ENCODE measurements at places on chromosomes 7 and 10.

GRCh38 chr10:69362471-69362954 lies 54.2 kb downstream of the TACR2 start:
- DNase-seq: no peak

DNA sequence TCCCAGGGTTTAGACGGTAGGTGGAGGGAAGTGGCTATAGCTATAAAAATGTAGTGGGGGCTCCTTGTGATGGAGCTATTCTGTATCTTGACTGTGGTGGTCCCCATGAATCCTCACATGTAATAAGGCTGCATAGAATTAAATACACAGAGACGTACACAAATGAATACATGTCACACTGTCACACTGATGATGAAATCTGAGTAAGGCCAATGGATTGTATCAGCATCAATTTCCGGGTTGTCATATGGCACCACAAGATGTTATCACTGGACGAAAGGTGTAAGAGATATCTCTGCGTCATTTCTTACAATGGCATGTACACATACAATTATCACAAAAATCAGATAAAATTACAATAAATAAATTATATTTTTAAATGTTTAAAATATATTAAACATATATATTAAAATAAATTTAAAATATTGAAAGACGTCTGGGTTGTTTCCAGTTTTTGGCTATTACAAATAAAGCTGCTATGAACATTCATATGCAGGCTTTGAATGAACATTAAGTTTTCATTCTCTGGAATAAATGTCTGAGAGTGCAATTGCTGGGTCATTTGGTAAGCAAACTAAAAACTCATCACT lies 38.1 kb downstream of the LEP start:
- no peak for DNase-seq

- no peak for DNase-seq
These were observed 262.2 kb downstream of the ADARB2 start for GRCh38 chr10:1475098-1475591.

GRCh38 chr10:69065406-69066361 lies 22.2 kb upstream of the SRGN start:
- DNase-seq: no peak

GRCh38 chr10:69317175-69317604 lies 38.9 kb downstream of the HK1 start:
- DNase-seq: no peak

GRCh38 chr10:3672220-3672619 lies 112.8 kb downstream of the KLF6 start:
- no peak for DNase-seq

DNA sequence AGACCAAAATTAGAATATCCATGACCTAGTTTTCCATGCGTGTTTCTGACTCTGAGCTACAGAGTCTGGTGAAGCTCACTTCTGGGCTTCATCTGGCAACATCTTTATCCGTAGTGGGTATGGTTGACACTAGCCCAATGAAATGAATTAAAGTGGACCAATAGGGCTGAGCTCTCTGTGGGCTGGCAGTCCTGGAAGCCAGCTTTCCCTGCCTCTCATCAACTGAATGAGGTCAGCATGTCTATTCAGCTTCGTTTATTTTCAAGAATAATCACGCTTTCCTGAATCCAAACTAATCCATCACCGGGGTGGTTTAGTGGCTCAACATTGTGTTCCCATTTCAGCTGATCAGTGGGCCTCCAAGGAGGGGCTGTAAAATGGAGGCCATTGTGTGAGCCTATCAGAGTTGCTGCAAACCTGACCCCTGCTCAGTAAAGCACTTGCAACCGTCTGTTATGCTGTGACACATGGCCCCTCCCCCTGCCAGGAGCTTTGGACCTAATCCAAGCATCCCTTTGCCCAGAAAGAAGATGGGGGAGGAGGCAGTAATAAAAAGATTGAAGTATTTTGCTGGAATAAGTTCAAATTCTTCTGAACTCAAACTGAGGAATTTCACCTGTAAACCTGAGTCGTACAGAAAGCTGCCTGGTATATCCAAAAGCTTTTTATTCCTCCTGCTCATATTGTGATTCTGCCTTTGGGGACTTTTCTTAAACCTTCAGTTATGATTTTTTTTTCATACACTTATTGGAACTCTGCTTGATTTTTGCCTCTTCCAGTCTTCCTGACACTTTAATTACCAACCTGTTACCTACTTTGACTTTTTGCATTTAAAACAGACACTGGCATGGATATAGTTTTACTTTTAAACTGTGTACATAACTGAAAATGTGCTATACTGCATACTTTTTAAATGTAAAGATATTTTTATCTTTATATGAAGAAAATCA lies 35.5 kb downstream of the CAV1 start:
- no peak for DNase-seq

GRCh38 chr7:77265666-77266065 lies 66.0 kb upstream of the FGL2 start:
- DNase-seq: no peak

DNA sequence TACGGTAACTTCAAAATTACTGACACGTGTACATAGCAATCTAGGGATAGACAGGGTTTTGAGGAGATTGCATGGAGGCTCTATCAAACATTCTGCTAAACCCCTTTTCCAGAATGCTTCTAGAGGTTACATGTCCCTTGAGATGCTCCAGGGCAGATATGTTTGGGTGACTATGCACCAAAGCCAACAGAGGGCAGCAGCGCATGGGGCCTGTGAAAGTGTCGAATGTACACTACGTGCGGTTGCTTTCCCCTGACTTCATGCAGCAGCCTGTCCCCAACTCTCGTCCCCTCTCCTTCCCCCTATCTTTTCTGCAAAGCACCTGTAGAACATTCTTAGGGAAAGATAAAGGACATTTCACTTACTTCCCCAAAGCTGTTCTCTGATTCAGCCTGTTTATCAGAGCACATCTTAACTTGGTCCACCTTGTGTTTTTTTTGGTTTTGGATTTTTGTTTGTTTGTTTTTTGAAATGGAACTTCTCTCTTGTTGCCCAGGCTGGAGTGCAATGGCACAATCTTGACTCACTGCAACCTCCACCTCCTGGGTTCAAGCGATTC lies 90.2 kb downstream of the UBE3C start:
- DNase-seq: no peak

DNA sequence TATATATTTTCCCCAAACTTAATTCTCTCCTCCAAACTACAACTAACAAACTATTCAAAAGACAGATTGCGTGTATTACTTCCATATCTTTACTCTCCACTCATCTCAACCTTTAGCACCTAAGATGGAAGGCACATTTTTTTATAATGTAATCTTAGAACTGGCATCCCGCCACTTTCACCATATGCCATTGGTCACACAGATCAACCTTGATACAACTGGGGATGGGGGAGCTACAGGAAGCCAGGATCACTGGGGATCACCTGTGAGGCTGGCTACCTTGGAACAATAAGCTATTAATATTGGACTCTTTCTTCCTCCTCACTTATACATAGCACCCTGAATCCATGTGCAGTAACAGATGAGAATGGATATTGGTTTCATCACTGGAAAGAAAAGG lies 469.6 kb upstream of the LRRN3 start:
- no peak for DNase-seq

- DNase-seq: no peak
These were observed 71.8 kb downstream of the PFKFB3 start for GRCh38 chr10:6274484-6274883.

DNA sequence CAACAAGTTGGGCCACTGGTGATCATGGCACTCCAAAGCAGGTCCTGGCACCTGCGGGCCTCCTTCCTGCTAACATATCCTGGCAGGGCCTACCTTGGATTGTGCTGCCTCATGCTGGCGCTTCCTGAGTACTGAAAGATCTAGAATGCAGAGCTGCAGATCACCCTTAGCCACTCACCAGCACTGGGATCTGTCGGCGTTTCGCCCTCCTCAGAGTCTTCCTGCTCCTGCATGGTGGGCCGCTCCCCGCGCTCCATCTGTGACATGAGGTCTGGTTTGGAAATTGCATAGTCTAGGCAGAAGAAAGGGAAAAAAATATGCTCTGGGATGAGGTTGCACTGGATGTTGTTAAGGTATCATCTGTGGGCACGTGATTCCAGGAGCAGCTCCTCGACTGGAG lies 10.0 kb downstream of the ZNF777 start:
- no peak for DNase-seq

DNA sequence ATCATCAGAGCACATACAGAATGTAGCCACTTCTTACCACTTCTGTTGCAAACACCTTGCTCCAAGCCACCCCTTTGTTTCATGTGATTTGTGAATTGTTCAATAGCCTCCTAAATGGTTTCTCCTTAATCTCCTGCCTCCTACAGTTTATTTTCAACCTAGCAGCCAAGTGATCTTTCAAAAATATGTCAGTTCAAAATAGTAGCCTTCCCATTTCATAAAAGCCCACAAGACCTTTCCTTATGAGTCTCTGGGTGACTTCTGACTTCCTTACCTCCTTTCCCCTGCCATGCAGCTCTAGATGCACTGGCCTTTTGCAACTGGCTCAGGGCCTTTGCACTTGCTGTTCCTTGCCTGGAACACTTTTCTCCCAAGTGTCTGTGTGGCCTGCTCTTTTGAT lies 4.8 kb downstream of the MINDY4 start:
- no peak for DNase-seq

GRCh38 chr10:11009471-11010308 lies 8.0 kb upstream of the CELF2 start:
- no peak for DNase-seq

- DNase-seq: no peak
These were observed 114.0 kb downstream of the WDR37 start for GRCh38 chr10:1169981-1170866.

DNA sequence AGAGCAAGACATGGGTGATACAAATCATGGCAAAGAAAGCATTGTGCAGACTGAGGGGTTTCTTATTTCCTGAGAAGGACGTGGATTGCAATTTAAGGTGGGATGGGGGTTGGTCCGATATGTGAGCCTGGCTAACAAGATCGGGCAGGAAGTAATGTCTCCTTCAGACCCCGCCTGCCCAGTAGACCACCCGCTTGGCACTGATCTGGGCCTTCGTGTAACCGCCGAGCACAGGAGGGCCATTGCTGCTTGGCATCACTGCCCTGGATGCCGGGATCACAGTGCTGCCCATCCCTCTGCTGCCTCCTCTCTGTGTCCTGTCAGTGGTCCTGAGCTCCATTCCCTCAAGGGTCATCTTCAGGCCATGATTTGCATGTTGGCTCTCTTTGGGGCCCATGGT lies 214.6 kb upstream of the ZNF32 start:
- DNase-seq: no peak

- no peak for DNase-seq
These were observed 4.7 kb upstream of the PWWP2B start for GRCh38 chr10:132392184-132392800.

- no peak for DNase-seq
These were observed 557 bp downstream of the TMEM120A start for GRCh38 chr7:75993689-75994387.

DNA sequence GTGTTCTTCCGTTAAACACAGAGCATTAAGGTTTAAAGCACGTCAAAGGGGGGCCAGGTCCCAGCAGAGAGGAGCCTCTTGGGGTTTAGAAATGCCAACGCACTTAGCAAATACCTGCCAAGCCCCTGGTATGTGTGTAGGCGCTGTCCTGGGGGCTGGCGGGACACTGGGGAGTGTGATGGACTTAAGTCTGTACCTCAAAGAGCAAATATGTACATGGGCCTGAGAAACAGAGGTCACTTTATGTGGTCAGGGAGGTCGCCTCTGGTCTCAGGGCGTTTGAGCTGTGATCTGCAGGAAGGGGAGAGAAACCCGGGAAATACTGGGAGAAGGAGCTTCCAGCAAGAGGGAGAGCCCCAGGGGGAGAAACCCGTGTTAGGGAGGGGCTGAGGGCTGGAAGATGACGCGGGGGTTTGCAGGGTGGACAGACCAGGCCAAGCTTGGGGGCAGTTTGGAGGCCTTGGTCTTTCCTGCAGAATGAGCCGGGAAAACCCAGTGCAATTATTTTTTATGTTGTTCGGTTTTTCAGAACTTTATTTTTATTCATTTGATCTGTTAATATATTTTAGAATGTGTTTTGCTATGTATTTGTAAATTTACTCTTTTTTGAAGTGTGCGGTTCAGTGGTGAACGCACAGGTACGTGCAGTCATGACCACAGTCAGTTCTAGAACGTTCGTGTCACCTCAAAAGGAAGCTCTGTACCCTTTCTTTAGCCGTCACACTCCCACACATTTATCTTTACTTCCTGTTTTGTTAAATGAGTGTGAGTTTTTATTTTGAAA lies 441.4 kb upstream of the FOXK1 start:
- no peak for DNase-seq

DNA sequence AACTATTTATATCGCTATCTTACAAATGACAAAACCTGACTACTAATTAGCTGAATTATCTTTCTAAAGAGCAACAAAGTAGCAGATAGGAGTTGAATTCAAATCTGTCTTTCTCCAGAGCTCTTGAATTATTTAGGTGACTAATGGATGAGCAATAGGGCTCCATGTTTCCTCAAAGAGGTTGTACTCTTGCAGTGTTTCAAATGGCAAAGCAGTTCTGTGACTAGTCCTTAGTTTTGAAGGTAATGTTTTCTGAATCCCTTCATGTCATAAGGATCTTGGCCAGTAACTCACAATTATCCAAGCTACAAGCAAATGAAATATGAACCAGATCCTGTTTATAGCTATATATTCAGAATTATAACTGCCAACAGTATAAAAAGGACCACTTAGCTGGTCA lies 999.7 kb downstream of the NRG3 start:
- no peak for DNase-seq

DNA sequence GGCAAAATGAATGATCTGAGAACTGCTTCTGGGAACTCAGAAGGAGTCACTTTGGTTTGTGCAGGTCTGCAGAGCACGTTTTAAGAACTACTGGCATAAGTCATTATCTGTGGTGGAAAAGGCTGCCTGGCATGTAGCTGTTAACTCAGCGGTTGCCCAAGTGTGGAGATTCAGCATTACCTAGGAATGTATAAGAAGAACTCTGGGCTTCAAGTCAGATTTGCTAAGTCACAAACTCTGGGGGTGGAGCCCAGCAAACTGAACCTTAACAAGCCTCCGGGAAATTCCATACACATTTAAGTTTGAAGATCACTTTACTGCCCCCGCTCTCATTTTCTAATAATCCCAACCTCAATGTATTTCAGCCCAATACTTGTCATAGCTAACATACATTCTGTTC lies 31.1 kb downstream of the PLXDC2 start:
- DNase-seq: no peak

DNA sequence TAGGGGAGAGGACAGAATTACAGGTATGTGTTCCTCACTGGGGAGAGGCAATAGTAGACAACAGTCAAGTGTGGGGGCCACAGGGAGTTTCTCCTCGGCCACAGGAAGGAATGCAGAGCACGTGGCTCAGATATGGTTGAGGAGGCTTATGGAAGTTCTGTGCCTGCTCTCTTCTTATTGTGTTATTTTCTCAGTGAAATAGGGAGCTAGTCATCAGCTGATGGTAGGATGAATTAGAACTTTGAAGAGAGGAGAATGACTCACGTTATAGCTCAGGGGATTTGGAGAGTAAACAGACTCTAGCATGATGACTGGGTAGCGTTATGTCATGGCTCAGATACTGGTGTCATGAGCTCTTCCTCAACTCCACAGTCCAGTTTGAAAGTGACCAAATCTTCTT lies 308.3 kb upstream of the IGFBP3 start:
- DNase-seq: no peak

GRCh38 chr7:101099969-101100781 lies 14.9 kb downstream of the TRIM56 start:
- DNase-seq: no peak

GRCh38 chr7:37511915-37512314 lies 63.3 kb upstream of the ELMO1 start:
- DNase-seq: no peak

Measured in left renal pelvis (tissue), 4 donors.